H7 (cell line): ENCODE measurements at places on chromosomes 3 and 15. TPM values are rescaled to one million over a fixed set of nuclear protein-coding genes. Genes with fewer than 3 reads are reported as not detected.
A peak's percentile ranks its signal among the peaks of the same experiment; 100 is the strongest.

DNA sequence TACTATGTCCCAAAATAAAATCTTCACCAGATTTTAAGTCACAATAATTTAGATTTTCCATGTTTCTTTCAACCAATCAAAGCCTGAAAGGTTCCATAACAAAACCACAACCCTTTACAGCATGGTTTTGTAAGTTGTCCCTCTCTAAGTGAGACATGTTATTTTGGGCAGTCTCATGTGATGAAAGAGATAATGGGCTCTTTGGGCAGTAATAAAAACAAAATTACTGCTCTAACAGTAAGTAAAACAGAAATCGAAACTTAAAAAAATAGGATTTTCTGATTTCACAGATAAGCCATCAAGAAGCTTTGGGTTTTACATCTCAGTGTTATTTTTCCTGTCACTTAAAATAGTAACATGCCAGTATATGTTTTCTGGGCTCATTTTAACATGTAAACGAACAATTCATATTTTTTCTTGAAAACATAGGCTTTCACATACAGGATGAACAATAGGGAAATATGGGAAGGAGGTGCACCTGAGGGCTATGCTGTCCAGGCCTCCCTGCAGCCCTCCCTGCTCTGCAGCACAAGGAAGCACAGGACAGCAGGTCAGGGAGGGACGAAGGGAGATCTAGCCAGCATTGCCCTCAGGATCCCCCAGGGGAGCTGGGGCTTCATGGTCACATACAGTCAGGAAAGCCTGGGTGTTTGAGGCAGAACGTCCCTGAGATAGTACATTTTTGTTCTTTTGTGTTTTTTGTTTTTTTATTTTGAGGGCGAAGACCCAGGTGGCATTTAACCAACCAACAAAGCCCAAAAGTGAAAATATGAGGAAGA lies 157.4 kb downstream of the SHOX2 start:
- no peak for DNase-seq

DNA sequence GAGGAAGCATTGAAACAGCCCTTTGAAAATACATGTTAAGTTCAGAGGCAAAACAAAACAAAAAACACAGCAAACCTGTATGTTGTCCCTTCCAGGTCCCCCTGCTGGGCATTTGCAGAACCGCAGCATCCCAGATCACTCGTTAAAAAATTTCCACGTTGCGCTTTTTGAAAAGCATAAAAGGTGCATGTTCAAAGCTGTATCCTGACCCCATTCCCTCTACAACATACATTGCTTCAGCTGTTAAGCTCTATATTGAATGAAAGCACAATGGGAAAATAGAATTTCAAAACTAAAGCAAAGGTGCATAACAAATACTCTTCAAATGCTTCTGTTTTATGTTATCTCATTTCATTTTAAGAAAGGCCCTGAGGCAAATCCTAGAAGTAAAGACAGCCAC lies 328.3 kb downstream of the THSD4 start:
- peak; percentile 42 for DNase-seq

GRCh38 chr3:109631897-109632296 lies 294.6 kb upstream of the DPPA4 start:
- no peak for DNase-seq

The CHL1 gene
- 0.28 TPM in 1 of 2 replicates, not detected in the other for total RNA-seq

DNA sequence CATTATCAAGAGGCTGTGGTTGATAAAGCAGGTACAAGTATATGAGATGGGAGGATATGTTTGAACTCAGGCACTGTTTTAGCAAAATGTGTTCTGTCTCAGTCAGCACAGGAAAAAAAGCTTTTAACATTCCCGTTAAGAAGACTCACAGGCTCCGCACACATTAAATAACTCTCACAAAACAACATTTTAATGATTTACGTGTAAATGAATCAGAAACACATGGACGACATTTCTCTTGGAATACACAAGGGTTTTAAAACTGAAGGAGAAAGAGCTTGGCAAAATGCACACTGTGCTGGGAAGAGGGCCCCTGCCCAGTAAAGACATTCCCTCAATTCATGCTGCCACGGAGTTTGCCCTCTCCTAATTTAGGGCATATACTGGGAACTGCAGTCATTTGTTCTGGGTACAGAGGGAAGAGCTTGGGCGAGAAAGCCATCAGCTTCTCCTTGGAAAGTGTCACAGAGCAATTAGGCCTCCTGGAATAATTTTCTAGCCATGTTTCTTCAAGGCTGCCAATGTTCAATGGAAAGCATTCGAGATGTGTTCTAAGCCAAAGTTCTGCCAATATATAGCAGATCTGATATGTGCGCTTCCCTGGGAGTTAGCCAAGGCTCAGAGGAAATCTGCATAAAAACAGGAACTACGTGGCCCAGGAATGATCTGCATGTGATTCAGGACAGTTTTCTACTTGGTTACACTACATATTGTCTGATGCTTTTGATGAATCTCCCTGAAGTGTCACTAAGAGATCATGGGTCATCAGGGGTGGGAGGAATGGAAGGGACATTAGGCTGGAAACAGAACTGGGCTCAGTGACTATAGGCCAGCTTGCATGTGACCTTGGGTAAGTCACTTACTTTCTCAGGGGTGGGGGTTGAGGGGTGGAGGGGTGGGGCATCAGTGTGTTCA lies 2.2 kb upstream of the MASP1 start:
- no peak for DNase-seq

DNA sequence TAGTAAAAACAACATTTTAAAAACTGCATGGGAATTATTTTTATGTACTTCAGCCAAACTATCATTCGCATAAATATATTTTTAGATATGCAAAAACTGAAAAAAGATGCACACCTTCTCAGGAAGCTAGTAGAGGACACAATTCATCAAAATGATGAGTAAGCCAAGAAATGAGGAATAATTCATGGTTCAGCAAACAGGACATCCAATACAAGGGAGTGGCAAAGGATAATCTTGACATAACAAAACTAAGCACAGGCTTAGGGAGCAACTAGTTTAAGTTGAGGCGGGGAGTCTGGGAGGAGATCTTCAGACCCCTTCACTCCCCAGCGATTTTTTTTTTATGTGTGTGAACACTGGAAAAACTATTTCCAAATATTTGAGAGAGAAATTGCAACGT lies 93.7 kb downstream of the ZNF280D start:
- DNase-seq = no peak

The HEG1 gene
- 18.0 and 21.1 TPM in 2 replicates for total RNA-seq

The LIPH gene
- total RNA-seq = 0.21 TPM in 1 of 2 replicates, not detected in the other

- DNase-seq = no peak
Observed at GRCh38 chr15:33074212-33074611, 120.3 kb downstream of the FMN1 start.

GRCh38 chr15:94265982-94266381 lies 34.6 kb downstream of the MCTP2 start:
- no peak for DNase-seq

- DNase-seq = no peak
Observed at GRCh38 chr3:14506626-14507304, 33.4 kb downstream of the GRIP2 start.

- DNase-seq = no peak
Observed at GRCh38 chr3:13224967-13225366, 151.7 kb upstream of the IQSEC1 start.

The FRMD4B gene
- 1.0 and 1.6 TPM in 2 replicates for total RNA-seq

DNA sequence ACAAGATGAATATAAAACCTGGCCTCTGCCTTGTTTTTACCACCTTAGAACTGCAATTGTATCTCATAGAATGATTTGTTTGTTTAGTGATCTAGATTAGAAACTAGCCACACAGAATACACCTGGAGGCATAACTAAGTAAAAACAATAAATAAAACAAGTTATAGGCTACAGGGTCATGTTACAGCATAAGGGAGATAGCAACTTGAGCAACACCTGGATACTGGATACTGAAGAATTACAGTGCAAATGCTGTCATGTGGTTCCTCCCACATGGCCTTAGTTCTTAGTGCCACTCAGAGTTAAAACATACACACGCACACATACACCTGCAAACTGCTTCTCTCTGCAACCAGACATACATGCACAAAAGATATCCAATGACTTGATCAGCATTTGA lies 563.4 kb upstream of the DPPA4 start:
- DNase-seq = no peak

The ARPIN gene
- total RNA-seq = 2.1 and 2.6 TPM in 2 replicates

GRCh38 chr15:41392659-41393058 lies 9.6 kb downstream of the NDUFAF1 start:
- no peak for DNase-seq

GRCh38 chr3:55194376-55194775 lies 266.5 kb upstream of the LRTM1 start:
- no peak for DNase-seq

The SPESP1 gene
- total RNA-seq = 0.33 and 0.48 TPM in 2 replicates

DNA sequence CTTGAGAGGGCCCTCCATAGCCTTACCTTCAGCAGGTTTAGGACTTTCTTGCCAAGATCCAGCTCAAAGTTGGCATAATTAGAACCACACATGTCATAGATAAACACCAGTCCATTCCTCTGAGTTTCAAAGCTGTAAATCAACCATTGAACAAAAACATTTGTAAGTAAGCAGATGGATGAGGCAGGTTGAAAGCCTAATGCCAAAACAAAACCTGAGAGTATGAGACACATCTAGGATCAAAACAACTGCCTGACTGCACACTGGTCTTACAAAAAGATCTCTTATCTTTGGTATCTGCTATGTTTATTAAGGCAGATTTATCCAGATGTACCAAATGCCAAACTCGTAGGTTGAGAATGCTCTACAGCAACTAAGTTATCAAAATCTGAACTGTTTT lies 61.9 kb downstream of the PTPN9 start:
- DNase-seq = no peak

The SAMD7 gene
- not detected in 2 replicates for total RNA-seq

- peak; percentile 43 for DNase-seq
Observed at GRCh38 chr3:66110840-66111239, 72.1 kb upstream of the MAGI1 start.

GRCh38 chr15:89070197-89071124 lies 17.8 kb upstream of the ABHD2 start:
- DNase-seq = no peak

The SCAMP5 gene
- total RNA-seq = 17.7 and 23.0 TPM in 2 replicates

GRCh38 chr3:127377801-127378655 lies 90.2 kb upstream of the PRR20G start:
- no peak for DNase-seq

GRCh38 chr3:4776980-4777581 lies 202.2 kb upstream of the BHLHE40 start:
- DNase-seq = no peak

DNA sequence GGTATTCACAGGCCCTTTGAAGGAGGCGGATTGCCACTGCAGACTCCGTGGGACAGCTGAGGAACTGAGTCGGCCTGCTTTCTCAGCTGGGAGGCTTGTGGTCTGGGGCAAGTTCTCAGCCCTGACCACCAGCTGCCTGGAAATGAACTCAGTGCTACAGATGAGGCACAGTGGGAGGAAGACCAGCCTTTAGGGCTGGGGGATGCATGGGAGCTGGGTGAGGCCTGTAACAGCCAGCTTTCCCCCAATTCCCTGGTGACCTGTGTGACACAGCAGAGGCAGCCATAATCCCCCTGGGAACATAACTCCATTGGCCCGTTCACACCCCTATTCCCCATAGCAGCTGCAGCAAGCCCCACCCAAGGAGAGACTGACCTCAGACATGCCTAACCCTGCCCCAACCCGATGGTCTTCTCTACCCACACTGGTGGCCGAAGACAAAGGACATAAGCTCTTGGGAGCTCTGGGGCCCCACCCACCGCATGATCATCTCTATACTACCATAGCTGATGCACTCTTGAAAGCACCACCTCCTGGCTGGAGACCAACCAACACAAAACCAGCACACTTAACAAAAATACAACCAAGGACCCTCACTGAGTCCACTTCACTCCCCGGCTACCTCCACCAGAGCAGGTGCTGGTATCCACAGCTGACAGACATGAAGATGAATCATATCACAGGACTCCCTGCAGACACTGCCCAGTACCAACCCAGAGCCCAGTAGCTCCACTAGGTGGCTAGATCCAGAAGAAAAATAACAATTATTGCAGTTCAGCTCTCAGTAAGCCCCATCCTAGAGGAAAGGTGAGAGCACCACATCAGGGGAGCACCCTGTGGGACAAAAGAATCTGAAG lies 24.9 kb downstream of the ZMAT3 start:
- DNase-seq = no peak

GRCh38 chr3:124557433-124558232 lies 172.6 kb upstream of the UMPS start:
- DNase-seq = no peak

The MUC4 gene
- 3.5 and 4.0 TPM in 2 replicates for total RNA-seq

GRCh38 chr3:149401212-149401925 lies 23.9 kb upstream of the TM4SF1 start:
- no peak for DNase-seq

DNA sequence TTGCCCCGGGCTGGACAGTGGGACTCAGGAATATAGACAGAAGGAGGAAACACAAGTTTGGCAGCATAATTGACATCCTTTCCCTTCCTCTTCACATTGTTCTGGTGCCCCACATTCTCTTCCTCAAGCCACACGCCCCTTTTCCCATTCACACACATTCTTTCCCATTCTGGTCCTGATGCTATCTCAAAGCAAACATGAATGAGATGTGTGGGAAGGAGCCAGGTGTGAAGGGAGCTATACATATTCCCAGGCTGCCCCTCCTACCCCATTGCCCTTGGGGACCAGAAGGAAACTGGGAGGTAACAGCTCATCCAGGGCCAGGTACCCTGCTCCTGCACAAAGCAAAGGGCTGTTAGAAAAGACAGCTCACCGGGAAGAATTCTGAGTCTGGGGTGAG lies 23.4 kb upstream of the CLK3 start:
- DNase-seq = peak; percentile 12

The MORC1 gene
- not detected in 2 replicates for total RNA-seq

DNA sequence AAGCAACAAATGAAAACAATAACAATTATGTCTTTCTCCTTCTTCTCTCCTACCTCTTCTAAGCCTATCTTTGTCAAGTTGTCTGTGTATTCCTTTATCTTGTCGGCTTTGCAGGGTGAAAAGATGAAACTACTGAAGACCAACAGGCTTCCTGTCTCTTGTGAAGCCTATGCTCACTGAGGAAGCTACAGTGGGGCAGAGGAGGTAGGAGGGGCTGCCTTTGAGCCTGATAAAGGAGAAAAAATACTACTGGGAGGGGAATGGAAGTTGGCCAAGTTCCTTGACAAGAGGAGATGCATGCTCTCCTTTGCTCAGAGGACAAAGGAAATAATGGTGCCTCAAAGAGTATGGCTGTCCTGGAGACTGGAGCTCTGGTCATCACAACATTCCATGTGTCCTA lies 92.0 kb downstream of the IGSF11 start:
- no peak for DNase-seq

The TMCO5A gene
- not detected in 2 replicates for total RNA-seq
